NCI-H1694 (cell line): ENCODE measurements at places on chromosomes 13 and 19.

DNA sequence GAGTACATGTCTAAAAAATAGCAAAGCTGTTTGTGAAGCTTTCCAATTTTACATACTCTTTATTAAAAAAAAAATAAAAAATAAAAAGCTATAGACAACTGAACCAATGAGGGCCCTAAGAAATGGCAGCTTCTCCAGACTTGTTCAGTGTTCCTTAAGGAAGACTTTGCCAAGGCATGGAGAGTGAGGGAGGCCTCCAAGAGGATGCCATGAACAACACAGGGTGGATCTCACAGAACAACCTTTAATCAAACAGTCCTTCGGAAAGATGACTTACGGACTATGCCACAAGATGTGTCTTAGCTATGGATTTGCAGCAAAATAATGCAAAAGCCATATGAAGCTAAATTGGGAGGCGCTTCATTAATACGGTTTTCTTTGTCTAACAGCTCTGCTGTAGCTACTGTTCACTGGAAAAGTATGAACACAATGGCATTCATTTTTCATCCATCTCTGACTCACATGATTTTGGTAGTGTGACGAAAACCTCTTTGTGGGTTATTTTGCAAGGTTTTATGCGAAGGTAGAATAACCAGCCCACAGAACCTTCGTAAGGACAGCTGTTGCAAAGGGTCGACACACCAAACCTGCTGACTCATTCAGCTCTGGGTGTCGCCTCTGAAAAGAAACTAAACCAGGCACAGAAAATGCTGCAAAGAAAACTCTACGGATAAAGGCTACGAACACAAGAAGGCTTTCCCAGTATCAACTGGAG lies 27.7 kb downstream of the EFNB2 start:
- no peak for DNase-seq

DNA sequence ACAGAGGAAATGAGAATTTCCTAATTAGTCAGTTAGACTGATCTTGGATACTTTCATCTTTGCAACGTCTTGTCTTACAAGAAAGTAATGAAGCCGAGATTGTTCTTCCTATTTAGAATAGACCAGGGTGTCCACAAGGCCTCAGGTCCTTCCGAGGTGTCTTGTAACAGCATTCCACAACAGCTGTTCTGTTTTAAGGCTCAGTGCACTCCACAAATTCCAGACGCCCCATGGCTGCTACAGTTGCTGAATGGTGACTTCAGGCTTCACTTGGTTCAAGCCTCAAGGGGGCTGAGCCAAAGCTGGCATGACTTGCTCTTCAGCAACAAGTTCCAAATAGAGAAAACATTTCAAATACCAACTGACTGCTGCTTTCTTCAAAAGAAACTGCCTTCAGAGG lies 143.4 kb downstream of the SHISA2 start:
- DNase-seq, result no peak

DNA sequence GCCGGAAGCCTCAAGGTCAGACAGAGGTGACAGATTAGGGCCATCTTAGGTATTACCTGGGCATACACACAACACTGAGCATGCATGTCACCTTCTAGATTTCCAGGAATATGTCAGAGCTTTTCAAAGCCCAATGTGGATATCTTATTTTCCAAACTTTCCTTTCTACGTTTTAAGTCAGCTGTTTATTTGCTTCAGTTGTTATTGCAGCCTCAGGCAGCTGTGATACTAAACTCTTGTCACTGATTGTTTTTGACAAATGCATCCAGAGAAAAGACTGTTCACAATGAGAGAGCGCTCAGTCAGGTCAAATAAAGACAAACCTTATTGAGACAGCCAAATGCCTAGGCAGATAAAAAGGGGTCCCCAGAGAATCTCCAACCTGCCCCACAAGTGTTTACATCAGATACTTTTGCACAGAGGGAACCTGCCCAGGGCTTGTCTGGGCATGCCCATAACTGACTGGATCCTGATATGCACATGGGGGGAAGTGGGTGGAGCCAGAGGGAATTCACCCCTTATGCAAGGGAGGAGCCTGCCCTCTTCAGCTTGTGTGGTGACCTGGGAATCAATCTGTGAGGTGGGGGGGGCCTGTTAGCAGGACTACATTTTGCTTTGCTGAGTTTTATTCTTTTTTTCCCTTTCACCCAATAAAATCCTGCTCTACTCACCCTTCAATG lies 28.5 kb downstream of the MED4 start:
- DNase-seq, result no peak

DNA sequence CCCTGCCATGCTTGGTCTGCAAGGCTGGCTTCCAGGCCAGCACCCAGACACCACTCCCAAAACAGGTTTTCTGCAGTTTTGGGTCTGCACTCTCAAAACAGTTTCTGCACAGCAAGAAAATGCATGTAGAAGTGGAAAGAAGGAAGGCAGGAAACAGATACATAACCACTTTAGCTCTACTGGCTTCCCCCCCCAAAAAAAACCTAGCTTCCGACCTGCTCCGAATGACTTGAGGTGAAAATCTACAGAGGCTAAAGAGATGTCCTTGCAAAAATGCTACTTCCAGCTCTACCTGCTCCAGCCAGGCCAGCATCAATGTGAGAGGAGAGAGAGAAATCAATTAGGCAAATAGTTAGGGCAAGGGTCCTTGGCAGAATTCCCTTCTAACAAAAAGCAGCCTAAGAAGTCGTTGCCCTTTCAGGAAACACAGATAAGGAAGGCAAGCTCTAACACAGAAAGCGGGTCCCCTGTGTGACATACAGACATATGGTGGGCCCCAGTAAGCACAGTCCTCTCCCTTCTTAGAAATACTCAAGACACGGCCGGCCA lies 3.4 kb downstream of the C19orf12 start:
- no peak for DNase-seq

GRCh38 chr13:41960211-41960636 lies 685 bp downstream of the VWA8 start:
- no peak for DNase-seq

DNA sequence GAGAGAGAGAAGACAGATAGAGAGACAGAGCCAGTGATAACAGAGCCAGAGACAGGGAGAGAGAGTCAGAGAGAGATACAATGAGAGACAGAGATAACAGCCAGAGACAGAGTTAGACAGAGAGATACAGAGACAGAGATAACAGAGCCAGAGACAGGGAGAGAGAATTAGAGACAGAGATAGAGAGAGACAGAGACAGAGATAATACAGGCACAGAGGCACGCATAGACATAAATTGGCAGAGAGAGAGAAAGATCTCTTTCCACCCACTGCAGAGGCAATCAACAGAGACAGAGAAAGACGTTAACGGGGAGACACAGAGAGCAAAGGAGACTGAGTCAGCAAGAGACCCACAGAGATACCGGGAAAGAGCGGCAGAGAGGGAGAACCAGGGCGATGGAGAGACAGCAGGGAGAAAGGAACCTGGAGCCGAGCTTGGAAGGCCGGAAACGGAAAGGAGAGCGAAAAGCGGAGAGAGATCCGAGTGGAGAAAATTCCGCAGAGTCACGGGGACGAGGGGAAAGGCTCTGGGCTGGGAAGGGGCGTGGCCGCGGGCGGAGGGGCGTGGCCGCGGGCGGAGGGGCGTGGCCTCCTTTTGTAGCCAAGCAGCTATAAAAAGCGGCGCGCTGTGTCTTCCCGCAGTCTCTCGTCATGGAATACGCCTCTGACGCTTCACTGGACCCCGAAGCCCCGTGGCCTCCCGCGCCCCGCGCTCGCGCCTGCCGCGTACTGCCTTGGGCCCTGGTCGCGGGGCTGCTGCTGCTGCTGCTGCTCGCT lies at the start of gene TNFSF9:
Gene TNFSF9, plus strand, starts transcription at position 641 of the 777 bp plus-strand sequence. Its CDS starts 11 bp downstream, at position 652.
- DNase-seq, result no peak

GRCh38 chr19:7145494-7145893 lies 76.0 kb downstream of the ZNF557 start:
- DNase-seq, result no peak

DNA sequence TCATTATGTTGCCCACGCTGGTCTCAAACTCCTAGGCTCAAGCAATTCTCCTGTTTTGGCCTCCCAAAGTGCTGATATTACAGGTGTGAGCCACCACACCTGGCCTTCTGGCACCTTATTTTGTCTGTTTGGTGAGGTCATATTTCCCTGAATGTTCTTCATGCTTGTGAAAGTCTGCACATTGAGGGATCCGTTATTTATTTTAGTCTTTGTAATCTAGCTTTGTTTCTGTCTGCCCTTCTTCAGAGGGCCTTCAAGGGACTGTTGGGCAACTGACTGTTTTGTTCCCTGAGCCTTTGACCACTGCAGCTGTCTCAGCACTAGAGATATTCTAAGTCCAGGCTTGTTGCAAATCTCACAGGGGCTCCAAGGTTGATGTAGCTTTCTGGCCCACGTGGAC lies 110.5 kb upstream of the RFC3 start:
- no peak for DNase-seq

- no peak for DNase-seq
Measured at GRCh38 chr13:74090869-74091605, 43.2 kb downstream of the KLF12 start.
